Muscle of arm (tissue), 14 donors: ENCODE measurements at places on chromosomes 6 and 20. TPM values are rescaled to one million over a fixed set of nuclear protein-coding genes. Genes with fewer than 3 reads are reported as not detected.

MUC22 gene
- polyA plus RNA-seq, result 0.14 TPM

MYBL2 gene
- polyA plus RNA-seq, result 14.6 TPM

WFDC5 gene
- not detected for polyA plus RNA-seq

LY6G6F gene
- not detected for polyA plus RNA-seq

DNA sequence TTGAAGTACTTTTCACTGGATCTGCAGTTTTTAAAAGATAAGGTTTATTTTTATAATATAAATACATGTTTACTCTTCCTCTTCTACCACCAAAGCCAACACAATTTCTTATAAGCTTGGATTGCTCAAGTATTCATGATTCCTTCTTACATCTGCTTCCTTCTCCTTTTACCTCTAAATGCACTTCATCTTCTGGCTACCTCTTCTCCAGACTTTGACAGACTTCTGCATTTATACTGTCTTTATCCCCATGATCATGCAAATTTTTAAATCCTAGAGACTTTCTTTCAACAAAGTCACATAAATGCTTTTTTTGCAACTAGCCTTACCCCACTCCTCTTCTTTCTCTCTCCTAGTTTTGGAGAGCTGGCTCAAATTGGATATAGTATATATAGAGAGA is 142.9 kb downstream of the TFAP2B start:
- no peak for DNase-seq

GRCh38 chr20:4469910-4470309 is 251.8 kb upstream of the PRND start:
- no peak for DNase-seq

GRCh38 chr20:6533351-6533750 is 234.1 kb upstream of the BMP2 start:
- no peak for DNase-seq

DNA sequence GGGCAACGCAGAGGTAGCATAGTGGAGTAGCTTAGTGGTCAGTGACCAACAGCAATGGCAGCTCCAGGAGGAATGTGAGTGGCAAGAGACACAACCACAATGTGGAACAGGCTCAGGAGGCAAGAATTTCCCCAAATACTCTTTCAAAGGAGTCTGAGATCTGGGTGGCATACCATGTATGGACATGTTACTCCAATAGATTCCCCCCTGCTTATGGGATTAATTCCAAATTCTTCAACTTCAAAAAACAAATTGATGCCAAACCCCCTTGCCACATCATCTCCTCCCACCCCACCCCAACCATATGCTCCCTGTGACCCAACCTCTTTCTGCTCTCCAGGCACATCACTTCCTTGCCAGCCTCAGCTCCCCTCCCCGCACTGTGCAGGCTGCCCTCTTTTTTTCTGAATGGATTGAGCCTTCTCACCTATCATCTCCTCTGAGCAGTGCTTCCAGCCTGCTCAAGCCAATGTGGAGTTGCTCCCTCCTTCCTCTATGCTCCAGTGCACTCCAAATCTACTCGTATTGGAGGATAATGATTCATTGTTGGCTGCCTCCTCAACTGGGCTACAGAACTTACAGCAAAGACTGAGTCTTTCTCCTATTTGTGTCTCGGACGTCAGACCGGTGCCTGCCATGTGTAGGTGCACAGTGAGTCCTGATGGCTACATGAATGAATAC is 93.0 kb upstream of the CEP85L start:
- DNase-seq, result no peak

GRCh38 chr20:1423625-1424106 is 30.8 kb upstream of the FKBP1A start:
- DNase-seq, result no peak

DNA sequence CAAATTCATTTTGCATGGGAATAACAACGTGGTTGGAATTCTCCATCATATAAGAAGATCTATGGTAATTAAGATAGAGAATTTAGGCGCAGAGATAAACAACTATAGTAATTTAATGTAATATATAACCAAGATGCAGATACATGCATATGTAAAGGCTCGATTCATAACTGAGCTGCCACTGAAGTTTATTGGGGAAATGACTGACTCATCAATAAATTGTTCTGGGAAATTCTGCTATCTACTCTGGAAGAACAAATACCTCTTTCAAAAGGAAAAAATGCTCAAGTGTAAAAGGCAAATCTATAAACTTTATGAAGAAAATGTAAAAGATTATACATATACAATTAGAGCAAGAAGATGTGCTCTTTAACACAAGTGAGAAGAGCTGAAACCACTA is 596.4 kb downstream of the MMUT start:
- no peak for DNase-seq
